ENCODE measurements at places on chromosomes 4 and X.

- DNase-seq = no peak
These were observed 56.2 kb upstream of the CYSLTR1 start for GRCh38 chrX:78383594-78383993.

DNA sequence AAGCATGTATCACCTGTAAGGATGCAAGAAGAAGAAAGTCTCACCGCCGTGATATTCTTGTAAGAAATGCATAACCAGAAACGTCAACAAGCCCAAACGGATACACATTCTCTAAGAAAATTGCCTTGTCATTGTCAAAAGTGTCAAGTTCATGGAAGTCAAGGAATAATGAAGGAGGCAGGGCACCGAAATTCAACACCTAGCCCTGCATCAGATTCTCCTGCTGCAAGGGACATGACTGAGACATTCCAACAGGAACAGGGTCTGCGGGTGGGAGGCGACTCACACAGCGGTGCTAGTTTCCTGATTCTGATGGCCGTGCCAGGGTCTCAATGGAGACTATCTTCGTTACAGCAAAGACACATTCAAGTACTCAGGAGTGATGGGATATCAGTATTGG is 26.7 kb downstream of the IRF2 start:
- no peak for DNase-seq

GRCh38 chrX:53357799-53358530 is 64.5 kb downstream of the SMC1A start:
- DNase-seq = no peak

GRCh38 chr4:153651587-153651986 is 32.5 kb upstream of the TLR2 start:
- no peak for DNase-seq

- no peak for DNase-seq
These were observed 14.1 kb upstream of the TMEM131L start for GRCh38 chr4:153451911-153452657.

DNA sequence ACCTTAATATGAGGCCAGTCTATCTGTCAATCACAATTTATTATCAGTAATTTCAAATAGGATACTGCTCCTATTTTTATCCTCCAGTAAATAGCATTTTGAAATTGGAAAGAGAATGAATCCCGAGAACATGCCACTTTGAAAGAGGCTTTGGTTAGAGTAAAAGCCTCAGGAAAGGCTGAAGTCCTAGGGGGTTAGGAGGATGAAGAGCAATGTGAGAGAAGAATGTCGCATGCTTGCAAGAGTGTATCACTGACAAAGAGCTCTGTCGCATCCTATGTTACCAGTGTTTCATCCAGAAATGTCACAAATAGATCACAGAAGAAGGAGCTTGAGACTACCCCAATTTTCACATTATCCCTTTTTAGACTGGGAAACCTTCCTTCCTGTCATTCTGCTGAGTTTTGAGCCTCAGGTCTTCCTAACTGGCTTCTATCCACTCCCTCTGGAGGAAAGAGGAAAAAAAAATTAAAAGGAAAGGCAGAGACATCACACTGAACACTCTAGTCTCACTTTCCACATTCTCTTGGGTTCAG is 39.8 kb downstream of the GPM6A start:
- DNase-seq = no peak

DNA sequence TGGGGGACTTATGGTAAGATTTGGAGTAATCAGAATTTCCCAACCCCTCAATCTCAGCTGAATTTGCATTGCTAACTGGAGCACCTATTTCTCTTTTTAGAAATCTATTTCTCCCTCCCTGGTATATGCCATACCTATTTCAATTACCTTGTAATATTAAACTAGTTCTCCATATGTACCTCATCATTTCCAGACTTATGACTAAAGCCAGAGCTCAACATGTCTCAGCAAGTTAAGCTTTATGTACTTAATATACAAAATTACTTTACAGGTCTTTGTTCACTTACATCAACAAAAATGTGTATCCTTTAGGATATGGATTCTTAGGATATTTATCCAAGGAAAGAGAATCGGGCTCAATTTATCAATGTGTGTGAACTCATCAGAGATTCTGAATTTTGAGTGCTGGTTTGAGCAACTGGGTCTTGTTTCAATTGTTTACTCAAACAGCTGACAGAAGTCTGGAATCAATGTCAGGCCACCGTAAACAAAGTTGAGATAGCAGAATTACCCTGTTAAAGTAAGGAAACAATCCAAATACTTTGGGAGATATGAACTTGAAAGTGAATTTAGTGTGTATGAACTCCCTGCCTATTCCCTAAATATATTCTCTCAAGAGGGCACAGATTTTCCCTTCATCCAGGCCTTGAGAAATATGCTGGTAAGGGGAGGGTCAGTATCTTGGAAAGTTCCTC is 199.6 kb downstream of the VEGFC start:
- DNase-seq = no peak

- no peak for DNase-seq
These were observed 12.2 kb upstream of the MCF2 start for GRCh38 chrX:139720136-139720535.

GRCh38 chrX:148874636-148875246 is 374.3 kb downstream of the AFF2 start:
- DNase-seq = no peak

- no peak for DNase-seq
These were observed 178.3 kb downstream of the MAPK10 start for GRCh38 chr4:86181585-86181984.

Data from effector CD8-positive, alpha-beta T cell (primary cell).